Natural killer cell (primary cell): ENCODE measurements at places on chromosomes 12 and 14.

GRCh38 chr12:42125388-42125767, 19.3 kb downstream of the GXYLT1 start:
- DNase-seq, result no peak

GRCh38 chr12:117036046-117036445, 63.2 kb downstream of the TESC start:
- no peak for DNase-seq

GRCh38 chr14:104343294-104343625, 204.9 kb downstream of the KIF26A start:
- DNase-seq, result no peak

GRCh38 chr14:75138492-75138891, 11.6 kb upstream of the NEK9 start:
- DNase-seq, result no peak

DNA sequence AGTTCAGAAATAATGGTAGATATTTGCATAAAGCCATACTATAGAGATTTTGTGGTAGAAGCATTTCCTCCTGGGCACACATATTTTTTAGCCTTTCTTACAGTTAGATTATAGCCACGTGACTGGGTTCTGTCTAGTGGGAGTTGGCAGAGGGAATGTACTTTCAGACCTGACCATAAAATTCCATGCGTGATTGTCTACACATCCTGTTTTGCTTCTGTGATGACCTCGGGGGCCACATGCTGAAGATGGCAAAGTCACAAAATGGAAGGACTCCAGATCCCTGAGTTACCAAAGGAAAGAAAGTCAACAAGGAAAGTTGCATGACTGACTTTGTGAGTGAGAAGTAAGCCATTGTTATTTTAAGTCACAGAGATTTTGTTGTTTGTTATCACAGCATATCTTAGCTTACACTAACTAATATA, 14.6 kb upstream of the MIA2 start:
- DNase-seq, result no peak

- no peak for DNase-seq
These were observed 240.5 kb downstream of the TMEM132C start for GRCh38 chr12:128507470-128507869.

GRCh38 chr14:99793213-99794150, at the start of gene EML1:
Gene EML1, plus strand, starts transcription at chr14:99793413. Its CDS starts 64 bp downstream, at chr14:99793477.
- DNase-seq, result peak; percentile 86

DNA sequence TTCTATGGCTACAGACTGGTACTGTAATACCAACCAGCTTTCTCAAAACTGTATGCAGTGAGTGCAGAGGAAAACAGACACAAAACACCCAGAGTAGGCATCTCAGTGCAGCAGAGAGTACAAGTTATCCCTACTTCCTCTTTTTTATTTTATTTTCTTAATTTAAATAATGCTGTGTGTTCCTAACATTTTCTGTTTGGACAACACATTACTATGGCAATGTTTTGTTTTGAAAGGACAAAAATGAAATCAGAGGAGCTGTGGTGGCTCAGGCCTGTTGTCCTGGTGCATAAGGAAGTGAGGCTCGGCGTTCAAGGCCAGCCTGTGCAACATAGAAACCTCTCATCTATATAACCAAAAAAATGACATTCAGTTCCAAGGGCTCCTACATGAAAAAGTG, 33.7 kb upstream of the SELPLG start:
- DNase-seq, result no peak

GRCh38 chr12:115008929-115009328, 325.0 kb upstream of the TBX3 start:
- DNase-seq, result no peak

DNA sequence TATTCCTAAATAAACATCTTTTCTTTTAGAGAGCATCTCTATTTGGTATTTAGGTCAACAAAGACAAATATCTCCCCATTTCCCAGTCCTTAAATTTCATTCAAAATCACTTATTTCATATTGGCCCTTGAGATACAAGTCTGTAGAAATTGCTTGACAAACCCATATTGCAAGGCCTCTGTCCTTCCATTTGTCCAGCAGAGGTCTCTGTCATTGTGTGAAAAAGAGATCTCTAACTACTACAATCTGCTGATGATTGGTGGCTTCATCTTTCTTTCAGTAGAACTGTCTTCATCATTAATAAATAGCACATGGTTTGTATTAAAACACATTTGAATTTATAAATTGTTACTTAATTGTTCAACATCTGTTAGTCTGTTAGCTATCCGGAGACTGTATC, 252.6 kb downstream of the ACSS3 start:
- DNase-seq, result no peak

GRCh38 chr12:72272091-72272661, at the start of gene TRHDE:
Gene TRHDE, plus strand, starts transcription at chr12:72272370. Its CDS starts 274 bp downstream, at chr12:72272644.
- no peak for DNase-seq

DNA sequence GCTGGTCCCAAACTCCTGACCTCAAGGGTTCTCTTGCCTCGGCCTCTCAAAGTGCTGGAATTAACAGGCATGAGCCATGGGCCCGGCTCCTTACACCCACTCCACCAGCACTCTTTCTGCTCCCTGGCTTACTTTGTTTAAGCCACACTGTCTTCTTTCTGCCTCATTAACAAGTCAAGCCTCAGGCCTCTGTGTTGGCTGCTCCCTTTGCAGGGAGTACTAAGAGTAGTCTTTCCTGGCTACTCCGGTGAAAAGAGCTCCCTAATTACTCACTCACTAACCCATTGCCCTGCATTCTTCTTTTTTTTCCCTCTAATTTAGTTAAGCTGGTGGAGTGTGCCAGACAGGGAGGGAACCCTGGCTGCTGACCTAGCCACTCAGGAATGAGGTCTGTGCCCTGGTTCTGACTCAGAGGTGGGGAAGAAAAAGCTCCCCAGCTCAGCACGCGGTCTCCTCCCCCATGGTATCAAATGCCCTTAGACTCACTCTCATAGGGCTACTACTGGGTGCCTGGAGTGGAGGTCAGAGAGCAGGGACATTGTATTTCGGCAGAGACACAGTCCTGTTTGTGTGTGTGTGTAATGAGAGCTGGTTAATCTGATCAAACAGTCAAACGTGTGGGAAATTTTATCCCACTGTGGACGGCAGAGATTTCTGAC, 19.8 kb downstream of the GALNT6 start:
- no peak for DNase-seq

GRCh38 chr12:53736592-53736991, 9.3 kb upstream of the CALCOCO1 start:
- DNase-seq, result no peak

- DNase-seq, result no peak
These were observed 49.7 kb upstream of the ARHGAP5 start for GRCh38 chr14:32027255-32027939.

- DNase-seq, result no peak
These were observed 37.9 kb upstream of the DLK1 start for GRCh38 chr14:100688598-100689461.

DNA sequence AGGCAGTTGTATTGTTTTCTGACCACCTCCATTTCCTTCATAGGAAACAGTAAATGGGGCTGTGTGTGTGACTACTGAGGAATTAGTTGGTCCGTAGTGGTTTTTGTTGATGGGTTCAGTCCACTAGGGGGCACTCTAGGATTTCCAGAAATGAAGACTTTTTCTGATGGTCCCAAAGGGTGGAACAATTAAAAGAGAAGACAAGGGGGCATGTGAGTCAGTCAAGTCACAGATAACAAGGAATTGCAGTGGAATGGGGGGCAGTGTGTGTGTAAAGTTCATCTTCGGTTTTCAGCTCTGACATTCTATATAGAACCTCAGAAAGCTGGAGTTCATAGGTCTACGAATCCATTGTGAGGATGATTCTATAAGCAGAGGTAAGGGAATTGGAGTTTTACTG, 186.6 kb upstream of the OR4E1 start:
- DNase-seq, result no peak

GRCh38 chr14:51523243-51523642, 128.5 kb upstream of the FRMD6 start:
- DNase-seq, result no peak

DNA sequence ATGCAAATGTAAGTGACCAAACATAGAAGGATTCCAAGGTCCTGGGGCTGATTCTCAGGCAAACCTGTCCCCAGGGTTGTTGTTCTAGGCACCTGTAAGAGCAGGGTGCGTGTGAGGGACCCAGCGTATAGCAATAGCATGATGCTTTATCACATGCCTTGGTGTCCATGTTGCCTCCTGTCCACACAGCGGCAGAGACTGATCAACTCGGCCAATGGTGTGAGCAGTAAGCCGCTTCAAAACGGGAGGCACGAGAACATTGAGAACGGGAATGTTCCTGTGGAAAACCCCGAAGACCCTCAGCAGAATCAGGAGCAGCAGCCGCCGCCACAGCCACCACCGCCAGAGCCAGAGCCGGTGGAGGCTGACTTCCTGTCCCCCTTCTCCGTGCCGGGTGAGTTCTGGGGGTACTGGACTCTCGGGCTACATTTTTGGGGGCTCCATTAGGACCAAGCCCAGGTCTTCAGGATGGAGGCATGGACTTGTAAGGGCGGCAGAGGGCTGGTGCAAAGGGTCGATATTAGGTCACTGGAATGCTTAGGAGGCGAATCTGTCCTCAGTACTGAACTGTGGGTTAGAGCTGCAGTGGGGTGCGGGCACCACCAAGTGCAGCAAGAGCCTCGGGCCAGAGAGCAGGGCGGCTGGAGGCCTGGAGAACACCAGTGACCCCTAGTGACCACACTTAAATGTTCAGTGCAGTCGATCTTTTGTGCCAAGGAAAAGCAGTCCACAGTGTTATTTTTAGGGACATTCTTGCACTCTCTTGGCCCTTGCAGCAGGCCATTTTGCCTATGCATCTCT, 57.2 kb upstream of the RIN3 start:
- peak; percentile 19 for DNase-seq

DNA sequence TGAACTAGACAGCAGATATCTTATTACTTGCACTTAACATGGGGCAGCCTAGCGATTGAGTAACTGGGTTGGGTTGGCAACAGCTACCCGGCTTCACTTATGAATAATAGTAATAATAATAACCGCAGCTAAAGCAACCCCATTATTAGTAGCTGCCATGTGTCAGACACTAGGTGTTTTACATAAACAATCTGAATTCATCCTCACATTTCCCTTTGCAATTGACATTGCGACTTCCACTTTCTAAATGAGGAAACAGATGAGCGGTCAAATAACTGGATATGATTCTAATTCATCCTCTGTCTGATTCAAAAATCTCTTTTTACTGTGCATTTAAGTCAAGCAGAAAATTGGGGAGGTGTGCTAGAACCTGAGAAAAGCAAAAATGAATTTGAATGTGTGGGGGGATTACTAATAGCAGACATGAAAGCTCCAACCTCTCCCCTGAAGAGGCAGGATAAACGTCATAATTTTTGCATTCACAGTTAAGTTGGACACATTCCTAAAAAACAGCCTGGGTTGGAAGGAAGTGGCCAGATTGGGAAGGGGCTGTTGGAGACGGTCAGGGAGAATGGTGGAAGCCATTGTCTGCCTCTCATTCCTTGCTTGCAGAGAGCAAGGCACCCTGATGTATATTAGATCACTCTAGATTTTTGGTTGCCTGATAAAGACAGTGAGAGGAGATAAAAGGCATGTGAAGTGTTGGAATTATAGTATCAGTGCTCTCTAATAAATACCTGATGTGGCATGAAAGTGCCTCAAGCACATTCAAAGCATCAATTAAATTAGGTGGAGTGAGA, 13.1 kb downstream of the EMP1 start:
- no peak for DNase-seq

DNA sequence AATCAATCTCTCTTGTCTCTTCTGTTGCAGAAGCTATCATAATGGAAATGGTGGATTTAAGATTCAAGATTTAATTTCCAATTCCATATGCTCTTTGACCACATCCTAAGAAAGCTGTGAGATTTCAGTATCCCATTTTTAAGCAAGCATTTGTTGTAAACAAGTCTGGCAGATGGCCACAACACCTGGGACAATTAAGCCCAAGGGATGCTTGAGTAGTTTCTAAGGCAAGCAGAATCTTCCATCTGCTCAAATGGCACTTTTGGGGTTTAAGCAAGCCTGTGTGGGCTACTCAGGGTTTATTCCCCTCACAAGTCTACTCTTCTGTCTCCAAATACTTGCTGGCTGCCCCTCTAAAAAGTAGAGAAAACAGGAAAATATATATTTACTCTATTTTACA, 304.7 kb upstream of the SYT1 start:
- DNase-seq, result no peak

DNA sequence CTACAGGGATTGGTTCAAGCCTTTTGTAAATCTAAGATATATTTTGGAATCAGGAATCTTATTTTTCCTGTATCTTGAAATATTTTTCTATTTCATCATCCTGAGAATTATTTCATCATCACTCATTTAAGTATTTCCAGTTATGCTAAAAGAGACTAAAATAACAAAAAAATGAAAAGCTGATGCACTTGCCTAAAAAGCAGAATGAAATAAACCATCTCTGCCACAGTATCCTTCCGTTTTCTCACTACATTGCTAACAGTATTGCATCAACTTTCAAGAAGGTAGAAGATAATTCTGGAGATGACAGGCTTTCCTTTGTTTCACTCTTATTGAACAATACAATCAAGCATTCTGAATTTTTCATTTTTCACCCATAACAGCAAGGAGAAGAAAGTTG, 31.1 kb upstream of the EIF5 start:
- no peak for DNase-seq

- no peak for DNase-seq
These were observed 1.5 kb downstream of the HOXC8 start for GRCh38 chr12:54010053-54010971.

DNA sequence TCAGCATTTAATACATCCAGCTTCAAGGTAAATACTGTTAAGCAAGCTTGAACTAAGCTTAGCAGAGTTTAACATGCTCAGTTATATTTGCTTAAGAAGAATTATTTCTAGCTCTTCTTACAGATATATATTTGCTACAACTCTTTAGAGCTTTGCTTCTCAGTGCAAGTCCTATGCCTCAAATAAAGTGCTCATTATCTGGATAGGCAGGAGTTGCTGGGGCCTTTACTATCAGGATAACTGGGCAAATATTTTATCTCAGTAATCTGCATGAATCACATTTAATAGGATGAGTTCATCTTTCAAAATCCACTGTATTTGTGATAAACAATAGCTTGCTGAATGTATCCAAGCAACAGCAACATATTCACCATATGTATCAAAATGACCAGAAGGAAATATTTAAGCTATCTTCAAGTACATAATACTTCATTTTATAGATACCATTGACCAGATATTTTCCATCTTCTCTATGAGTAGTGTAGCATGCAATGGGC, 187.6 kb downstream of the NOVA1 start:
- DNase-seq, result no peak

GRCh38 chr12:31444736-31445135, 118.8 kb upstream of the SINHCAF start:
- DNase-seq, result no peak

DNA sequence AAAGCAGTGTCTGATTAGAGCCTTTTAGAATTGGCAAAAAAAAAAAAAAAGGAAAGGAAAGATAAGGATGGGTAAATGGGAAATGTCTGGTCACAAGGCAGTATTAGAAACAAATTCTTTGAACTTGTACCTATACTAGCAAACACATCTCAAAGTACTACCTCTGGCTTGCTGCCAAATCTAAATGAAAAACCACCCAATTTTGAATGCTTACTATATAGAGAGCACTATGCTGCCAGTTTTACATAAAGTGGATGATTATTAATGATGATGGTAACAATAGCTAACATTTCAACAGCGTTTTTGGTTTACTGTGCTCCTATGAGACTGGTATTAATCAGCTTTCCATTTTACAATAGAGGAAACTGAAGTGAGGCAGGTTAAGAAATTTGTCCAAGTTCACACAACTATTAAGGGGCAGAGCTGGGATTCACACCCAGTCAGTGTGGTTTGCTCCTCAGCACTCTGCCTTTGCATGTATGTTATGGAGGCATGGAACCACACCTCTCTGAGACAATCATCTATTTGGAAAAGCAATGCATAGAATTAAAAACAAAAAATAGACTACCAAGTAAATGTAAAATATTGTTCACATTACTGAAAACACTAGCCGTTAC, 34.2 kb downstream of the ATP2B1 start:
- no peak for DNase-seq
